ENCODE measurements at places on chromosomes 3 and 15.

GRCh38 chr3:17535274-17535673, 207.2 kb downstream of the TBC1D5 start:
- no peak for DNase-seq

DNA sequence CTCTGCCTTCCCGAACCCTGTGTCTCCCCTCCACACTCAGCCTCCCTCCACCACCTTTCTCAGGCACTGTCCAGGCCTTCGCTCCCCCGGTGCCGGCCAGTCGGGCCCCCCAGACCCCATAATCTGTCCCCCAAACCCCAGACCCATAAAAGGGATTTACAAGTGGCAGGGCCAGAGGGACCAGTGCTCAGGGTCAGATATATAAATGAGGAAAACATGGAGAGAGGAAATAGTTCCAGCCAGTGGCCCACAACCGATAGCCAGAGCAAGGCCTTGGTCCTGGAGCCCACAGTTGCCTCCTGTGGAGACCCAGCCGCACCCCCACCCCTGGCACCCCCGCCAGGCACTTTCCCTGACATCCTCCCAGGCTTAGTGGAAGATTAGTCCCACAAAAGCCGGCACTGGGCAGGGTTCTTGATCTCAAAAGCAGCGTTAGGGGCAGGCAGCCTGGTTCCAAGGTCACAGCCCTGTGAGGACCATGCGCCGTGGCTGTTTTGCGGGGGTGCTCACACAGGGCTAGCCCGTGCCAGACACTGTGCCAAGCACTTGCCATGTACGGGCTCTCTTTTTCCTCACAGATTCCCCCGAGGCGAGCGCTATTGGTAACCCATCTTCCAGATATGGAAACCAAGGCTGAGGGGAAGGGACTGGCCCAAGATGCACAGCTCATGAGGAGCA, 1.1 kb upstream of the PLXND1 start:
- no peak for DNase-seq

DNA sequence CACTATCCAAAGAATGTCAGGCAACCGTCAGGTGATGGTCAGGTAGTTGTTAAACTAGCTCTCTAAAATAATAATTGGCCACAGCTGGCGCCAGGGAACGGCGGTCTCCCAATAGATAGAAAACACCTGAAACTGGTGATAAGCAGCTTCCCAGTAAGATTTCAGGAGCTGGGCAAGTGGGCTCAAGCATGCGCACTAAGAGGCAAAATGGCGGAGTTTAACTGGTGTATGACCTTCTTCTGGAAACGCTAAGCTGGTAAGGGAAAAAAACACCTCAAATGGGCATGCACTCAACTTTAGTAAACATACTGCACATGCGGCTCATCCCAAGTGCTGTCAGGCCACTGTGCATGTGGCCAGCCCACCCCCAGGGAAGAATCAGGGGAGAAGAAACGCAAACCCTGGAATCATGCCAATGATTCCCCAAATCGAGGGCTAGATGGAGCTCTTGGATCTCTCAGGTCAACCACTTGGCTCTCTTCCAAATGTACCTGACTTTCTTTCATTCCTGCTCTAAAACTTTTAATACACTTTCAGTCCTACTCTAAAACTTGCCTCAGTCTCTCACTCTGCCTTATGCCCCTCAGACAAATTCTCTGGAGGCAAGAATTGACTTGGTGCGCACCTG, 195.0 kb downstream of the ZNF621 start:
- no peak for DNase-seq

DNA sequence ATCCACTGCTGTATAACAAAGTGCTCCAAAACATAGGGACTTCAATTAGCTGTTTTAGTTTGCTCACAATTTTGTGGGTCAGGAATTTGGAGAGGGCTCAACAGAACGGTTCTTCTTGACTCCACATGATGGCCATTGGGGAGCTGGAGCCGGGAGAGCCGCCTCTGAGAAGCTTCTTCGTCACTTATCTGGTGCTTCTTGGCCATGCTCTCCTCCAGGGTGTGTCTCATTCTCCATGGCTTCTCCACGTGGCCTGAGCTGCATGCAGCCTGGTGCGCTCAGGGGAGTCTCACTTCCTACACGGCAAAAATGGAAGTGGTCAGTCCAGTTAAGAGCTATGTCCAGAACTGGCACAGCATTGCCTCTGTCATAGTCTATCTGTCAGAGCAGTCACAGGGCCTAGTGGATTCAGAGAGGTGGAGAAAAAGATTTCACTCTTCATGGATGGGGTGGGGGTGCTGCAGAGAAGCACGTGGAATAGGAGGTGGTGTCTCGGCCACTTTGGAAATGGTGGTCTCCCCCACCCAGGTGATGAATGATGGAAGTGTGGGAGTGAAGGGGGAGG, 26.3 kb upstream of the PRR23E start:
- DNase-seq, result no peak

GRCh38 chr3:38916706-38917105, 100.7 kb upstream of the SCN10A start:
- DNase-seq, result no peak

- DNase-seq, result no peak
Measured at GRCh38 chr3:150216041-150216811, 191.9 kb upstream of the TSC22D2 start.

DNA sequence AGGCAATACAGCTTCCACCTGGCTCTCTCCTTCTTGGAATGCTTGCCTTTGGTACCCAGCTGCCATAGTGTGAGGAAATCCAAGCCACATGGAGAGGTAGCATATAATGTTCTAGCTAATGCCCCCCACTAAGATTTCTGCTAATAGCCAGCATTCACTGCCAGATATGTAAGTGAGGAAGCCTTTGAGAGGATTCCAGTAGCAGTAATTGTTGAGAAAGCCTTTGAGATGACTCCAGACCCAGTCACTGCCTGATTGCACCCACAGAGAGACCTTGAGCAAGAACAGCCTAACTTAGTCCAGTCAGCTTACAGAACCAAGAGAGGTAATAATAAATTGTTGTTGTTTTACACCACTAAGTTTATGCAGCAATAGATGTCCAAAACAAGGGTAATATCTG, 63.1 kb downstream of the STRIT1 start:
- DNase-seq, result no peak

GRCh38 chr15:31013863-31014607, 22.6 kb upstream of the MTMR10 start:
- no peak for DNase-seq

GRCh38 chr3:24154781-24155180, 209.7 kb downstream of the NR1D2 start:
- no peak for DNase-seq

DNA sequence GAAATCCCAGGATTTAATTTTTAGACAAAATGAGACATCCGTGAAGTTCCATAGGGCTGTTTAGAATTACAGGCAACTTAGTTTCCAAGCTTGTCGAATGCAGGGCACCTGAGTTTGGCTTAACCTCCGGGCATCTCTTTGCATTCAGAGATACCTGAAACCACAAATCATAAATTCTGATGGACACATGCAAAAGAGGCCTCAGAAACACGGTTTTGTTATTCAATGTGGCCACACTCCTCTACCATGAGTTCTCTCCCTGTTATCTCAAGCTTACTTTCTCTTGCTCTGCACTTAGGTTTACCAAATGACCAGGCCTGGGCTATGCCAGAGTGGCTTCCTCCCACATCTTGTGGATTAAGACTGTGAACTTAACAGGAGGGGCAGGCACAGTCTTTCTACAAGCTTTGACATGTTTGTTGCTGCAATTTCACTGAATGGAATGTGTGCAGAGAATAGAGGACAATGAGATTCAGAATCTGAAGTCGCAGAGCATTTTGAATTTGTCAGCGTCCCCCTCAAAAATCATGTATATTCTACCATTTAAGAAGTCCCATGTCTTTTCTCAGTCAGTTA, 137.7 kb downstream of the TPRG1 start:
- no peak for DNase-seq

GRCh38 chr15:40789999-40790398, 16.9 kb upstream of the ZFYVE19 start:
- DNase-seq, result no peak

DNA sequence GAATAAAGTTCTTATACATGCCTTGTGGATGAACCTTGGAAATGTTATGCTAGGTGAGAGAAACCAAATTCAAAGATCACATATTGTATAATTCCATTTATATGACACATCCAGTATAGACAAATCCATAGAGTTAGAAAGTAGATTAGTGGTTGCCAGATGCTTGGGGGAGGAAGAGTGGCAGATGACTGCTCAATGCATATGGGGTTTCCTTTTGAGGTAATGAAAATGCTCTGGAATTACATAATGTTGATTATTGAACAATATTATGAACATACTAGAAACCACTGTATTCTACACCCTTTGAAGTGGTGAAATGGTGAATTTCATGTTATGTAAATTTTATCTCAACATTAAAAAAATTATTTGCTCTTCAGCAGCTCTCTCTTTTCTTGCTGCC, 100.8 kb downstream of the DHX36 start:
- no peak for DNase-seq

DNA sequence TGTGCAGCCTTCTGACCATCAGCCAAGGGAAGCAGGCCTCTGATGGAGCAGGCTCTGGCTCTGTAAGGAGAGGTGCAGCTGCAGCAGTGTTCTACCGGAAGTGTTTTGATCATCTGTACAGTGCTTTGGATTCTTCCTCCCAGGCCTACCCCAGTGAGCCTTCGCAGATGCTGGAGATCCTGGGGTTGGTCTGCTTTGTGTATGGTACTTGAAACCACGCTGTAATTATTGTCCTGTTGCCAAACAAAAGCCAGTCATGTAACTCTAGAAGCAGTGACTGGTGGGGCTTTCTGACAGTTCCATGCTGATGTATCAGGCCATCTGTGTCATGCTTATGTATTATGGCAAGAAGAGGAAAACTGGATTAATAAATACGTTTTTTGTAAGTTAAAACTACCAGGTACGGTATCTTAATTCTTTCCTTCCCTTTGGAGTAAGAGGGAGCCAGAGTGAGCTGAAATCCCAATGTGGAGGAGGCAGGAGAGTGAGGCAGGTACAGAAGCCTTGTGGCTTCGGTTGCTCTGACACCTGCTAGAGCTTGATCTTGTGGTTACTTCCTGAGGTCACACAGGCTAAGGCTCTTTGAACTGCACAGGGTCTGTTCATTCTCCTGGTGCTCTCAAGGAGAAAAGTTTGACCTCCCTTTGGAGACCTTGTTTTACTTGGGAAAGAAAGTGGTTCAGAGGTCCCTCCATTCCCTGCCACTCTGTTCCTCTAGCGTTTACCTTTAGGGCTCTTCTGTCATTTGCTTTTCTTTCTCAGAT, 3.7 kb downstream of the TMEM42 start:
- DNase-seq, result no peak

GRCh38 chr3:25424614-25425013, 3.4 kb upstream of the RARB start:
- no peak for DNase-seq

- DNase-seq, result no peak
Measured at GRCh38 chr3:77259694-77260093, 219.8 kb downstream of the ROBO2 start.

Data from nucleus accumbens (tissue), 56 donors.